ENCODE measurements at places on chromosomes 12 and 14.

GRCh38 chr12:50079771-50080170 lies 5.4 kb upstream of the SMARCD1 start:
- no peak for DNase-seq
- H3K4me1 ChIP-seq, result peaks cover 75% of the 10 kb centered on the region
- no peak overlapping the region for H3K4me3 ChIP-seq
- H3K27me3 ChIP-seq, result no peaks in the 10 kb centered on the region
- no peak overlapping the region for H3K27ac ChIP-seq

- H3K27ac ChIP-seq, result no peak overlapping the region
- no peaks in the 10 kb centered on the region for H3K27me3 ChIP-seq
- H3K36me3 ChIP-seq, result no peaks in the 10 kb centered on the region
- peaks cover 42% of the 10 kb centered on the region for H3K4me1 ChIP-seq
These were observed 15.6 kb downstream of the BCL2L14 start for GRCh38 chr12:12086362-12086761.

DNA sequence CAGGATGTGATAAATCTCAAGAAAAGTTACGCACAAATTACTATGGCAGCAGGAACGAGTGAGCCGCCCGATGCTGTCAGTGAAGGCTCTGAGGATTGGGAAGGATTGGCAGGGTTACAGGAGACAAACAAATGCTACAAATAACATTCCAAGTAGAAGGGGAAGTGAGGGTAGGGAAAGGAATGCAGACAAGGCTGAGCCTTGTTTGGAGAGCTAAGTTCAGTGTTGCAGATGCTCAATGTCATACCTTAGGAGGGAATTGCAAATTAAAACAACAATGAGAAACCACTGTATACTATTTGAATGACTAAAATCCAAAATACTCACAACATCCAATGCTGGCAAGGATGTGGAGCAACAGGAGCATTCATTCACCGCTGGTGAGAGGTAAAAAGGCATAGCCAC lies 1.3 kb downstream of the CLEC9A start:
- no peak overlapping the region for H3K4me3 ChIP-seq
- no peaks in the 10 kb centered on the region for H3K27me3 ChIP-seq
- H3K36me3 ChIP-seq, result no peaks in the 10 kb centered on the region
- H3K4me1 ChIP-seq, result no peaks in the 10 kb centered on the region

- no peak for DNase-seq
- no peaks in the 10 kb centered on the region for H3K4me1 ChIP-seq
- H3K36me3 ChIP-seq, result peaks cover 5% of the 10 kb centered on the region
- H3K27me3 ChIP-seq, result no peaks in the 10 kb centered on the region
- H3K27ac ChIP-seq, result no peak overlapping the region
These were observed 16.5 kb downstream of the FAM186B start for GRCh38 chr12:49588721-49589516.

DNA sequence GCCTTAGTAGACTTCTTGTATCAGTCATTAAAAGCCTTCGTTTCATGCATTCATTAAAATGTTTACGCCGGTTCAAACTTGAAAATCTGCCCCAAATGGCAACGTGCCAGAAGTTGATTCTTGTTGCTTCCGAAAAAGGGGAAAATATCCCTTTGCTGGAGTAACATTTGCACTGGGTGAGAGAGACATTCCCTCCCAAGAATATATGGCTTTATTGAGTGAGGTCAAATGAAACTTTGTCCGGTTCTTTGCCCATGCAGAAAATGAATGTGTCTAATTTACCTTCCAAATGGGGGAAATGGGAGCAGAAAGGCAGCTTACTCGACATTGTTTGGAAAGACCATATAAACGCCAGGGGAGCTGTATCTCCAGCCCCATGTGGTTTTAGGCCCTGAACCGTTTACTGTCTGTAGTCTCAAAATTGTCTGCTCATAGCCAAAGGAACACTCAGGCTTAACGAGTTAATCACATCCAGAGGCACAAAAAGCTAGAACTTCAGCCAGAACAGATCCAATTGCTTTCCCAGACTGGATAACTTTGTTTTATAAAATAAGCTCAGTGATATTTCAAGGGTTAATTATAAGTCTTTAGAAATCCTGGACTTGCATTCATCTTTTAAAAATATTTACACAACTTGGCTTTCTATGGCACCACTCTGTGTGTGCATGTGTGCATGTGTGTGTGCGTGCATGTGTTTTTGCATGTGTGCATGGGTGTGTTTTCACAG lies 2.9 kb upstream of the EMP1 start:
- H3K27ac ChIP-seq, result no peak overlapping the region
- no peak overlapping the region for H3K4me3 ChIP-seq
- H3K36me3 ChIP-seq, result no peaks in the 10 kb centered on the region
- peaks cover 6% of the 10 kb centered on the region for H3K27me3 ChIP-seq
- peaks cover 24% of the 10 kb centered on the region for H3K4me1 ChIP-seq

- peaks cover 7% of the 10 kb centered on the region for H3K27me3 ChIP-seq
- H3K36me3 ChIP-seq, result no peaks in the 10 kb centered on the region
- no peak overlapping the region for H3K27ac ChIP-seq
- no peak overlapping the region for H3K4me3 ChIP-seq
- no peak for DNase-seq
These were observed 105.2 kb downstream of the DICER1 start for GRCh38 chr14:95052016-95052585.

DNA sequence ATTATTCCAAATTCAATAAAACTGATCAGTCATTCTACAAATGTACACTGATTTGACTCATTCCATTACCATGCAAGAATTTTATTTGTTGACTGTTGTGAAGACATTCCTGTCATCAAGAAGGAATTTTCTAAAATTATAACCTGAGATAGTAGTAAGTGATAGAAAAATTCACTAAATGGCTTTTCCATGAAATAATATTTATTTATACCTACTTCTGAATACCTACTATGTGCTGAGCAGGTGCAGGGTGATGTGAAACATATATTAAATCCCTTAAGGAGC lies 841.7 kb downstream of the NRXN3 start:
- H3K4me1 ChIP-seq, result no peaks in the 10 kb centered on the region
- H3K36me3 ChIP-seq, result no peaks in the 10 kb centered on the region
- DNase-seq, result no peak
- H3K4me3 ChIP-seq, result no peak overlapping the region
- H3K27ac ChIP-seq, result no peak overlapping the region

DNA sequence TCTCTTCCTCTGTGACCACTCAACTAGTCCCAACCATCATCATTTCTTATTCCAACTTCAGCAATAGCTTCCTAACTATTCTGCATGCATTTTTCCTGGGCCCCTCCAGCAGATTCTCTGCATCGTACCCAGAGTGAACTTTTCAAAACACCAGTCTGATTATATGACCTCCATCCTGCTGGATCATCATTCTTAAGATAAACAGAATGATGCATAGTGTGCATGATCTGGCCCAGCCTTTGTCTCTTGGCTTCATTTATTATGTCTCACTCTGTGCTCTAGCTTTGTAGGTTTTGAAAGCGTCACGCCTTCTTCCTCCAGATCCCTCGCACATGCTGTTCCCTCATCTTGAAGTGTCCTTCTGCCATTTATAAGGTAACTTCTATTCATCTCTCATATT lies 46.3 kb upstream of the SLC38A4 start:
- H3K36me3 ChIP-seq, result no peaks in the 10 kb centered on the region
- no peak overlapping the region for H3K27ac ChIP-seq
- no peaks in the 10 kb centered on the region for H3K4me1 ChIP-seq
- no peak overlapping the region for H3K4me3 ChIP-seq
- DNase-seq, result no peak
- H3K27me3 ChIP-seq, result no peaks in the 10 kb centered on the region

DNA sequence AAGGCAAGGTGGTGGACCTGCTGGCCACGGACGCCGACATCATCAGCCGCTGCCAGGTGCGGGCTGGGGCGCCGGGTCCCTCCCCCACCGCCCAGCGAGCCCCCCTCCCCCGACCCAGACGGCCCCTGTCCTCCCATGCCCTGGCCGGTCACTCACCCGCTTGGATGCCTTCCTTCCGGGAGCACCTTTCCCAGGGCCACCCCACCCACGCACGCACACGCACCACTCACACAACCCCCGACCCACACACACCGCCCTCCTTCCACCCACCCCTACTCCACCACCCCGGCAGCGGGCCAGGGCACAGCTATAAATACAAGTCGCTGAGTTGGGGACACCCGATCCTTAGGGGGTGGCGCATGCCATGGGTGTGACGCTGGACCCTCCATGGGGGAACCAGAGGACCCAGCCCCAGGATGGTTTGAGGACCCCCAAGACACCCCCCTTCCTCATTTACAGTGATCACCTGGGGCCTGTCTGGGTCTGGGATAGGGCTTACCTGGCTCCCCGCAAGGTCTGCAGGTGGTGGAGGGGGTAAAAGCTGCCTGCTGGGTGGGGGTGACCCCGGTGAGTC lies 465 bp downstream of the ADSS1 start:
- H3K4me1 ChIP-seq, result peaks cover 67% of the 10 kb centered on the region
- peaks cover 3% of the 10 kb centered on the region for H3K27me3 ChIP-seq
- DNase-seq, result no peak
- H3K27ac ChIP-seq, result peak overlapping the region; percentile 48
- H3K36me3 ChIP-seq, result no peaks in the 10 kb centered on the region

GRCh38 chr14:55088356-55088755 lies 36.9 kb downstream of the MAPK1IP1L start:
- no peaks in the 10 kb centered on the region for H3K27me3 ChIP-seq
- no peak for DNase-seq
- no peak overlapping the region for H3K4me3 ChIP-seq
- H3K27ac ChIP-seq, result no peak overlapping the region
- H3K36me3 ChIP-seq, result no peaks in the 10 kb centered on the region

DNA sequence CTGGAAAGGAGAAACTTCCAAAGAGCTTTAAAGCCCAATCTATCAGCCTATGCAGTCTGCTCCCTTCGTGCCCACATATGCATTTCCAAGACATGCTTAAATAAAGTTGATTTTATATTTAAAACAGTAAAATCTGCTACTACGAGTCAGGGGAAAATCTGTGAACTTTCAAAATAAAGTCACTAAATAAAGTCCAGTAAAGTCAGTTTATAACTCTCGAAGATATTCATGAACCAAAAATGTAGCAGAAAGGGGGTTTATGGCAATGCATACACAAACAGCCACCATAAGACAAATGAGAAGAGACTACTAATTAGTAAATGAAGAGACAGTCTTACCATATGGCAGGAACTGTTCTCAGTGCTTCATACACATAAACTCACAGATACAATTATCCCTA lies 19.7 kb downstream of the AREL1 start:
- H3K27ac ChIP-seq, result no peak overlapping the region
- no peak overlapping the region for H3K4me3 ChIP-seq
- DNase-seq, result no peak
- H3K36me3 ChIP-seq, result peaks cover 10% of the 10 kb centered on the region

- H3K27me3 ChIP-seq, result no peaks in the 10 kb centered on the region
- no peak overlapping the region for H3K4me3 ChIP-seq
- H3K27ac ChIP-seq, result no peak overlapping the region
- H3K4me1 ChIP-seq, result no peaks in the 10 kb centered on the region
These were observed 100.8 kb downstream of the TAOK3 start for GRCh38 chr12:118271770-118272417.

GRCh38 chr14:75875958-75876357 lies 105.8 kb downstream of the TGFB3 start:
- DNase-seq, result no peak
- H3K27me3 ChIP-seq, result no peaks in the 10 kb centered on the region
- H3K4me3 ChIP-seq, result no peak overlapping the region
- no peaks in the 10 kb centered on the region for H3K36me3 ChIP-seq

- H3K36me3 ChIP-seq, result no peaks in the 10 kb centered on the region
- no peaks in the 10 kb centered on the region for H3K4me1 ChIP-seq
- H3K27ac ChIP-seq, result no peak overlapping the region
- H3K4me3 ChIP-seq, result no peak overlapping the region
- no peaks in the 10 kb centered on the region for H3K27me3 ChIP-seq
These were observed 382.5 kb upstream of the ATP2B1 start for GRCh38 chr12:90090929-90091651.

DNA sequence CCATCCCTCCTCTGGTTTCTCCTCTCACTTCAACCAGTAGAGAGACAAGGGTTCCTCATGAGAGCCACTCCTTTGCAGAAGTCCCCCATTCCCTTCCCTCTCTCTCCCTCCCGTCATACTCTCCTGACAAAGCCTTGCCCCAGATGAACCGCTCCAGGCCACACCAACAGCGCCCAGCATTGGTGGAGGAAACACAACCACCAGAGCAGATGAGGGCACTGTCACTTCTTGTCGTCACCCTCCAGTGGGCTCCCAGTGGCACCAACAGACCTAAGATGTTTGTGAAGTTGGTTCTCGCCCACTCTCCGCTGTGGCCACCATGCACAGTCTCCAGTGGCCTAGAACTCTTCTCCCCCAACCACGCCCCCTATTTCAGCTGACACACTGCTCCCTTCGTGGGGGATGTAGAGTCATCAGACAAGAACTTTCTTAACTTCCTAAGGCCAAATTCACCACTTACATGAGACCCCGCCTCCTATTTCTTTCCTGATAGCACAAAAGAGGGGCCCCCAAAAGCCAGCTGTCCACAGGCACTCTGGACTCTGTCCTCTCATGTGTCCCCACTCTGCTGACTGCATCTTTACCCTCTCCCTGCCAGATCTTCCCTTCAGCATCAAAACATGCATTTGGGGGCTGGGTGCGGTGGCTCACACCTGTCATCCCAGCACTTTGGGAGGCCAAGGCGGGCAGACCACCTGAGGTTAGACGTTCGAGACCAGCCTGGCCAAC lies 29.2 kb upstream of the PLEKHG6 start:
- no peak overlapping the region for H3K27ac ChIP-seq
- DNase-seq, result no peak
- H3K36me3 ChIP-seq, result no peaks in the 10 kb centered on the region

DNA sequence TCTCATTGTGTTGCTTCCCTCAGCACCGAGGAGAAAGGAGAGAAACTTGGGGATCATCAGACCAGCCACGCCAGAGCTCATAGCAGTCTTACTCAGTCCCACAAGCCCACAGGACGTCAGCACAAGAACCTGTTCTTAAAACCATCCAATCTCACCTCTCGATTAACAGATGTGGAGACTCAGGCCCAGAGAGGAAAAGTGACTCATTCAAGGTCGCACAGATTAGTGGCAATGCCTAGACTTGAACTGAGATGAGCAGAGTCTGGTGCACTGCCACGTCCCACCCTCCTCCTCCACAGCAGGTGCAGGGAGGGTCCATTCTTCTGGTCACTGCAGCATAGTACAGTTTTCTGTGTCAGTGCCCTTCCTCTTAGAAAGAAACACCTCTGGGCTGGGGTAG lies 154.9 kb upstream of the PZP start:
- no peaks in the 10 kb centered on the region for H3K36me3 ChIP-seq
- H3K27me3 ChIP-seq, result no peaks in the 10 kb centered on the region

DNA sequence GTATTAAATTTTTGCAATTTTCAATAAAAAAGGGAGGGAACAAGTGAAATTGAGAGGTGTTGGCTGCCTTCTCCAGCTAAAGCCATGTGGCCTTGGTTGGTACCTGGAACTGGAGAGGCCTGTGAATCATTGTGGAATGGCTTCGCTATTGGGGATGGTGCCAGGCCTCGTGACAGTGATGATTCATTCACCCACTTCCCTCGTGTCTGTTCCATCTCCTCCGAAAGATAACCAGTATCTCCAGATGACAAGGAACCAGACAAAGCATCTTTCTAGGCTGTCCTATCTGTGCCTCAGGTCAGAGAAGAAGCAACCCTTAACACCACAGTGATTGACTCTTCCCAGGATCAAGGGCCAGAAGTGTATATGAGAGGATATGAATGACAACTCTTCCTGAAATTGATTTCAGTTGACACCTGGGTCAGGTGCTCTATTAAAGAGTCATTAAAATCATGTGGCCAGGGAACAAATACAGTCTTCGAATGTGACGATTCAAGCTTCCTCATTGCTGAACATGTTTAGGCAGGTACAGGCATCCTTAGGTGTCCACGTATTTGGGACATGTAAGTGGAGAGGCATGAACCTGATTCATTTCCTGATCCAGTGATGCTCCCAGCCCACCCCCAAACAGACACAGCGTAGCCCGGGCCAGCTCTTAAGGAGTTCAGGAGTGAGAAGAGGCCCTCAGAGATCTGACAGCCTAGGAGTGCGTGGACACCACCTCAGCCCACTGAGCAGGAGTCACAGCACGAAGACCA lies at the start of gene RNASE7:
TSS of gene RNASE7 (plus strand) at position 687 of the 758 bp plus-strand sequence. CDS start 631 bp downstream, outside the sequence.
- H3K36me3 ChIP-seq, result no peaks in the 10 kb centered on the region
- no peak within 1 kb of the TSS for H3K4me3 ChIP-seq
- H3K27me3 ChIP-seq, result no peaks in the 10 kb centered on the region
- no peak for DNase-seq
- no peak within 1 kb of the TSS for H3K27ac ChIP-seq
